ENCODE measurements at places on chromosomes 5 and 9. TPM values are rescaled to one million over a fixed set of nuclear protein-coding genes. Genes with fewer than 3 reads are reported as not detected.

Gene MYMK
- not detected for total RNA-seq

Gene SCGB3A2
- total RNA-seq = not detected

Gene TNFSF15
- total RNA-seq = 0.21 TPM

Gene FRRS1L
- 0.18 TPM for total RNA-seq

Gene GLRA1
- not detected for total RNA-seq

Gene NR2F1
- 3.8 TPM for total RNA-seq

Gene TDRD7
- 12.3 TPM for total RNA-seq

Gene ZNF883
- 0.91 TPM for total RNA-seq

Gene HDHD3
- total RNA-seq = 25.6 TPM
